ENCODE measurements at places on chromosomes 6 and 20.

DNA sequence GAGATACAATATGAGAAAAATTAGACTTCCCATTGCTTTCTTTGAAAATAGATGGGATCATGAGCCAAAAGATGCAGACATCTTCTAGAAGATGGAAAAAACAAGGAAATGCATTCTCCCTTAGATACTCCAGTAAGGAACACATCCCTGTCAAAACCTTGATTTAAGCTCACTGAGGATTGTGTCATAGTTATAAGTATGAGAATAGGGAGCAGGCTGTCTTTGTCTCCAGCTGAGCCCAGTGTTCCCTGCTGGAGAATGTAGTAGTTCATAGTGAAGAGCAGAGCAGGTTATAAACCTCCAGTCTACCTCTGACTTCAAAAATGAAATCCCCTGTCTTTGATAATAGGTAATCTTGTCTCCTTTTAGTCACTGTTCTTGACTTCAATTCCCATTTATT, 589.9 kb downstream of the PHF3 start:
- no peak for DNase-seq

DNA sequence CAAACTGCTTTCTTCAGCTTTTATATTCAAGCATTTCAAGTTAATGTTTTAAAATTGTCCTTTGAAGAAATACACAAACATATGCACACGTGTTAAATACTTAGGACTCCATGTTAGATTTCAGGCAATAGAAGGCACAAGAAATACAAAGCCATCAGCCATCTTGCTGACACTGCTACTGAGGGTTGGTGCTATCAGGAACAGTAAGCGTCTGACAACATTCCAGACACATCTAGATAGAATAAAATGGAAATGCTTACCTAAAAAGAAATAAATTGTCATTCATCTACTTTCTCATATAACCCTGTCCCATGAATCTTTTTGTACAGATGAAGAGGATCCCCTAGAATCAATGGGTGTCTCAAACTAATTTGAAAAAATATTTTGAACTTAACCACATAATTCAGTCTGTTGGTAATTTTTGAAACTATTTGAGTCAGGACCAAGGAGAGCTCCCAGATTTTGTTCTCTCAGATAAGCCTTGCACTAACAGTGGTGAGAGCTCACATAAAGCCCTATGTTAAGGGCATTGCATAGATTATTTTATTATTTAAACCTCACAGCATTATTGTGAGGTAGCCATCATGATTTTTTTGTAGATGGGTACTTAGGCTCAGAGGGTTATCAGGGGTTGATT, 631.1 kb upstream of the POU3F2 start:
- peak; percentile 8 for DNase-seq

- DNase-seq, result peak; percentile 81
Observed at GRCh38 chr6:69090132-69090531, 455.1 kb downstream of the ADGRB3 start.

GRCh38 chr20:43535370-43536004, 23.3 kb upstream of the SGK2 start:
- DNase-seq, result no peak

GRCh38 chr6:37060195-37060559, 54.7 kb downstream of the FGD2 start:
- DNase-seq, result no peak

GRCh38 chr20:3871550-3872265, 17.5 kb upstream of the PANK2 start:
- no peak for DNase-seq

DNA sequence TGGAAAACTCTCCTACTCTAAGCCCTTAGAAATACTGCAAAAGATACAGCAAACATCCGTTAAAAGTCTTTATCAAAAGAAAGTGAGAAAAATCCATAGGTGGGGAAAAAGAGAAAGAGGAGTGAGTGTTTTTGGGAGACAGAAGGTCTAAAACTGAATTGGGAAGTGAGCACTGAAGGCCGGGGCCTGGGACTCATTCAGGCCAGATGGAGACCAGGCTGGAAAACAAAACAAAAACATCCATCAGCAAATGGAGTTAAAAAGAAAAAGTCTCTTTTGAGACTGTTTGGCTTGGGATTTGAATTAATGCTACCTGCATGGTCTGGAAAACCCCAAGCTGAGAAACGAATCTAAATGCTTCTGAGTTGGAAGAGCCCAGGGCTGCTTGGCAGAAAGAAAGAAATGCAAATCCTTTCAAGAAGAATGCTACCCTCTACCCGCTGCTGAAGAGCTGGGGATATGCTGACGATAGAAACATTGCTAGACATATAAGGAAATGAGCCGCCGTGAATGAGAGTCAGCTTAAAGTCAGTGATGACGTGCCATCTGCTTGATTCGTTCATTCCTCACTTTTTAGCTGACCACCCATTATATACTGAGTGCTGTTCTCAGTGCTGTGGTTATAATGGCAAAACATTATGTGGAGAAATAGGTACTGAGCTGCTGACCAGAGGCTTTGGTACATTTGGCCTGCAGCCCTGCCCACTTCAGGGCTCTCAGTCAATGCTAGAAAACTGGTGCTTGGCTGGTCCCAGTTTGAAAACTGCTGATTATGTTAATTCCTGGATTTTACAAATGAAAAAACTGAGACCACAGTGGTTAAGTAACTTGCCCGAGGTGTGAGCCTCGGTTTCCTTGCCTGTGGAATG, 28.0 kb upstream of the TULP4 start:
- peak; percentile 96 for DNase-seq
